ENCODE measurements at places on chromosomes 3 and 15.

DNA sequence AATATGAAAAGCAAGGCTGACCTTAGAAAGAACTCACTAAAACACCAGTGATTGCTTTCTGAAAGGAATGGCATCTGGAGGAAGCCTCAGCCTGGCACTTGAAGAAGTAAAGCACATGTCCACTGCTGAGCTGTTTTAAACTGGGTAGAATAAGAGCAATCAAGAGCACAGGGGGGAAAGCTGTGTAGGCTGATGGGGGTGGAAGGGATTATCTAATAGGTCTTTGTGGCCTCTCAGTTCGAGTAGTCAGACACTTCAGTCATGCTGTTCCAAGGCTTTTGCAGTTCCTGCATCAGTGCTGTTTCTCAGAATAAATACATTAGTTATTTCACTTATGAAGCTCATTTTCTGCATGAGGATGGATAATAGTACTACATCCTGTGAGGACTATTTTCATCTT is 22.6 kb downstream of the CCDC191 start:
- no peak overlapping the region for H3K4me3 ChIP-seq
- no peak overlapping the region for H3K27ac ChIP-seq
- H3K36me3 ChIP-seq: peaks cover 12% of the 10 kb centered on the region
- H3K27me3 ChIP-seq: no peaks in the 10 kb centered on the region

DNA sequence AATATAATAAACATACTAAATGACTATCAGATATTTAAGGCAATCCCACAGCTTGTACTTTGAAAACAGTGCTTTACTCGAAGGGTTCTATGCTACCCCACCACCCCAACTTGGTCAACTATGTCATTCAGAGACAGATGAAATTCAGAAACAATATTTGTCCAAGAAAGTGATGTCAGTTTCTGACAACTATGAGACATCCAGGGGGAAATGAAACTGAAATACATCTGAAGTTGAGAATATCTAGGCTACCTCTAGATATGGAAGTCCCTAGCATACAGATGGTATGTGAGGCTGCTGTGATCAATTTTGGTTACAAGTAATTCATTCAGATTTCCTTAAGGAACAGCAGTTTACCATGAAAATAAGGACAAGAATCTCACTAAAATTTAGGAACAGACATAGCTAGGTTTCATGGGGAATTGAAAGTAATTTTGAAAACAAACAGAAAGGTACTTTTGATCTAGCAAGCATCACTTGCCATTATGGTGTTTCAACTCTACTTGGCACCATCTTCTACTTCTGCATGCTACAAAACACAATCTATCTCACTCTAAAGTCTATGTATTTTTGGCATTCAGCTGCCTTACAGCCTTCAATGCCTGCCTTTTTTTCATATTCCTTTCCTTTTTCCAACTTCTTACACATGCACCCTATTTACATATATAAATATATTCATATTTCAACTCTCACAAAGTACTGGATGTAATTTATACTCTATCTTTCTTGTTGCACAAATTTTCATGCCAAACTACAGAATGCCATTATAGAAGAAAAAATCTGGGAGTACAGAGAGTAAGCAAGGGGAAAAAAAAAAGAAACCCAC is 21.7 kb downstream of the ATG3 start:
- H3K27me3 ChIP-seq: no peaks in the 10 kb centered on the region
- H3K27ac ChIP-seq: no peak overlapping the region
- peaks cover 4% of the 10 kb centered on the region for H3K4me1 ChIP-seq
- peaks cover 40% of the 10 kb centered on the region for H3K36me3 ChIP-seq
- no peak overlapping the region for H3K4me3 ChIP-seq

GRCh38 chr3:126149256-126149902 is 31.0 kb downstream of the ALDH1L1 start:
- peaks cover 21% of the 10 kb centered on the region for H3K27me3 ChIP-seq
- H3K36me3 ChIP-seq: no peaks in the 10 kb centered on the region
- peak; percentile 68 for DNase-seq
- no peaks in the 10 kb centered on the region for H3K4me1 ChIP-seq

DNA sequence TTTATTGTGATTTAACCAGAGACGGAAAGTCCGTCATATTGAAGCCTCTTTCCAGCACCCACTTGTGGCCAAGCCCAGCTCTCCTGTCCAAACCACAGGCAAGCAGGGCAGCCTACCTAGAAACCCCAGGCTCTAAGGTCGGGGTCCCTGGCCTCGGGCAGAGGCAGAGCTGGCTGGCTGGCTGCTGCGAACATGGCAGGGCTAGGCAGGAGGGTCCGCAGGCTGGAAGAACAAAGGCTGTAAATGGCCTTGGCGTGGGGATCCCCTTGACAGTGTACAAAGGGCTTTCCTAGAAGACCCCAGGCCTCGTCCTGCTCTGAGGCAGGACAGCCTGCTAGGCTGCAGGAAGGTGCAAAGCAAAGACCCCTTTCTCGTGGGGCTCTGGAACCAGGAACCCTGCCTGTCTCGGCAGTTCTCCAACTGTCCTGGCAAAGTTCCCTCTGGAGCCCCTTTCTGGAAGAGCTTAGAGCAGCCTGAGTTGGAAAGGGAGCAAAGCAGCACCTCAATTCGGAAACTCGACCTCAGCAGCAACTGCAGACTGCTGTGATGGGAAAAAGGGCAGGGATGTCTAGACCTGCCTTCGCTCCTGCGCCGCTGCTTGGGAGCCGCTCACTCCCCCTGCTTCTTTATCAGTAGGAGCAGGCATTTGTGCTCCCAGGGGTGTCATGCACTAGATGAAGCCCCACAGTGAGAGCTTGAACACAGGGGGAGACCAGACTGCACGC is 8.5 kb downstream of the CALML4 start:
- no peak overlapping the region for H3K27ac ChIP-seq
- no peak for DNase-seq
- H3K4me3 ChIP-seq: no peak overlapping the region

GRCh38 chr3:162217647-162218046 is 721.0 kb downstream of the OTOL1 start:
- H3K4me1 ChIP-seq: peaks cover 5% of the 10 kb centered on the region
- no peaks in the 10 kb centered on the region for H3K27me3 ChIP-seq
- no peaks in the 10 kb centered on the region for H3K36me3 ChIP-seq
- DNase-seq: no peak

GRCh38 chr15:31609258-31609681 is 282.6 kb downstream of the KLF13 start:
- peaks cover 6% of the 10 kb centered on the region for H3K27me3 ChIP-seq
- no peak overlapping the region for H3K4me3 ChIP-seq

DNA sequence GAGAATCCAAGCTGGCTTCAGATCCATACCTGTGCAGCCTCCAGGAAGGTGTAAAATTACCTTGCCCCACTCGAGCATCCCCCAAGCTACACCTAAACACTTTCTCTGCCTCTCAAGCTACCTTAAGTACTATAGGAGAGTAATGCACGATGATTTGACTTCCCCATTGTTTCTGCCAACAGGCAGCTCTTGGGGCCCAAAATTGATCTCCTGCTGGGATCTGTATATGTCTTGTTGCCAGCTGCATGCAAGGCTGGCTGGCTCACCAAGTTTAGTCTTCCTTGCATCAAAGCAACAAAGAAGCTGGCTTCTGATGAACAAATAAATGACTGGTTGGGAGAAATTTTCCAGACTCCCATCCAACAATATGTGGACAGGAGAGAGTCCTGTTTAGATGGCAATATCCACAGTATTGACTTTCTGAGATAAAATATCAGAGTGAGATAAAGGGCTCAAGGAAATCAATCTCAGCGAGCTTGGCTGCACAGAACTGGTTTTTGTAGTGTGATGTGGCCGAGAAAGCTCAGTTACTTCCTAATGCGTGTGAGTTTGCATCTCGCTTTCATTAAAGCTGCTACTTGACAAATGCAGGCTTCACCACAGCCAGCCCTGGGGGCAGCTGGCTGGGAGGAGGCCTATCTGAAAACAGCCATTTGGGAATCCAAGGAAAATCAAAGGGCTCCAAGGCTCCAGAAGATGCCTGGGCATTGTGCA is 140.7 kb downstream of the MINAR1 start:
- H3K4me3 ChIP-seq: no peak overlapping the region
- no peak for DNase-seq
- H3K27ac ChIP-seq: no peak overlapping the region
- H3K27me3 ChIP-seq: peaks cover 4% of the 10 kb centered on the region
- no peaks in the 10 kb centered on the region for H3K36me3 ChIP-seq

DNA sequence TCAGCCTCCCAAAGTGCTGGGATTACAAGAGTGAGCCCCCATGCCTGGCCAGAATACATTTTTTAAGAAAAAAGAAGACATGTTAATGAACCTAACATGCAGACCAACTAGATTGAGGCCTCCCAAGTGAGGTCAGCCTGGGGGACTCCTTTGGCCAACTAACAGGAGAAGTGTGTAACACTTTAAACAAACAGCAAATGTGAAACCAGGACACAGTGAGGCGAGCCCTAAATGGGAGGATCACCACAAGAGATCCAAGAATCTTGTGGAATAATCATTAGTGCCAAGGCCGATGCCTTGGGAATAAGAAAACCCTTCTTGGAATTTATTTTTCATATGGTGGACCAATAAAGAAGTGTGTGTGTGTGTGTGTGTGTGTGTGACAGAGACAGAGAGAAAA is 73.9 kb downstream of the ATP10A start:
- no peak for DNase-seq
- H3K4me1 ChIP-seq: peaks cover 81% of the 10 kb centered on the region
- H3K4me3 ChIP-seq: no peak overlapping the region
- H3K27me3 ChIP-seq: no peaks in the 10 kb centered on the region
- peaks cover 4% of the 10 kb centered on the region for H3K36me3 ChIP-seq

- no peak overlapping the region for H3K4me3 ChIP-seq
- no peak overlapping the region for H3K27ac ChIP-seq
- peaks cover 6% of the 10 kb centered on the region for H3K36me3 ChIP-seq
Observed at GRCh38 chr3:168044049-168044448, 51.7 kb downstream of the GOLIM4 start.

- H3K4me3 ChIP-seq: no peak overlapping the region
- H3K36me3 ChIP-seq: no peaks in the 10 kb centered on the region
- H3K27me3 ChIP-seq: peaks cover 15% of the 10 kb centered on the region
- no peak for DNase-seq
- no peak overlapping the region for H3K27ac ChIP-seq
Observed at GRCh38 chr3:12356175-12356574, 67.3 kb downstream of the PPARG start.

DNA sequence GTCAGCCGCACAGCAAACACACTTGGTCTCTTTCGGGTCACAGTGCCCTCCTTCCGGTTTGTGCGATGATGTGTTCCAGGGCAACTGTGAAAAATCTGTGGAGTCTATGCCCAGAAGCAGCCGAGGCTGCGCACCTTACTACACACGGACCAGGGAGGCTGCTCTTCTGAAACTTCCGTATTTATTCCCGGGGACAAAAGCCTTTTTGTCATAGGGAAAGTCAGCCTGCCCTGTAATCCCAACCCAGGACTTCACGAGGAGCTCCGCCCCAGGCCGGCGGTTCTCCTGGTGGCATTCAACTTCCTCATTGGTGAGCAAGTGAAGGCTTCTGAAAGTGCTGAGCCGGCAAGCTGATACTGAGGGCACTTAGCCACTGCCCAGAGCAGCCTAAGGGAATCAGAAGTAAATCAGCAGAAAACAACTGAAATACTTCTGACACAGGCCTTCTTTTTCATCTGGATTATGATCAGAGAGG is 126.5 kb downstream of the FMN1 start:
- H3K27me3 ChIP-seq: no peaks in the 10 kb centered on the region
- H3K36me3 ChIP-seq: peaks cover 2% of the 10 kb centered on the region
- DNase-seq: no peak
- peak overlapping the region; percentile 63 for H3K4me3 ChIP-seq
